ENCODE measurements at places on chromosomes 1 and 21. TPM values are rescaled to one million over a fixed set of nuclear protein-coding genes. Genes with fewer than 3 reads are reported as not detected.

The PSRC1 gene
- 1.9 TPM for total RNA-seq

The CLCNKB gene
- 7.1 TPM for total RNA-seq

The SMCP gene
- not detected for total RNA-seq

The OR2G6 gene
- total RNA-seq = not detected

The RCSD1 gene
- 8.7 TPM for total RNA-seq

The PPP1R8 gene
- 29.2 TPM for total RNA-seq

The GBP6 gene
- total RNA-seq = not detected

The OR10Z1 gene
- not detected for total RNA-seq

The WNT2B gene
- 1.5 TPM for total RNA-seq

The SPRR2E gene
- total RNA-seq = not detected

The OR2L2 gene
- 0.27 TPM for total RNA-seq

The HSD3B1 gene
- not detected for total RNA-seq

The AIM2 gene
- not detected for total RNA-seq

The SPRR5 gene
- not detected for total RNA-seq

The LEPR gene
- total RNA-seq = 13.6 TPM

DNA sequence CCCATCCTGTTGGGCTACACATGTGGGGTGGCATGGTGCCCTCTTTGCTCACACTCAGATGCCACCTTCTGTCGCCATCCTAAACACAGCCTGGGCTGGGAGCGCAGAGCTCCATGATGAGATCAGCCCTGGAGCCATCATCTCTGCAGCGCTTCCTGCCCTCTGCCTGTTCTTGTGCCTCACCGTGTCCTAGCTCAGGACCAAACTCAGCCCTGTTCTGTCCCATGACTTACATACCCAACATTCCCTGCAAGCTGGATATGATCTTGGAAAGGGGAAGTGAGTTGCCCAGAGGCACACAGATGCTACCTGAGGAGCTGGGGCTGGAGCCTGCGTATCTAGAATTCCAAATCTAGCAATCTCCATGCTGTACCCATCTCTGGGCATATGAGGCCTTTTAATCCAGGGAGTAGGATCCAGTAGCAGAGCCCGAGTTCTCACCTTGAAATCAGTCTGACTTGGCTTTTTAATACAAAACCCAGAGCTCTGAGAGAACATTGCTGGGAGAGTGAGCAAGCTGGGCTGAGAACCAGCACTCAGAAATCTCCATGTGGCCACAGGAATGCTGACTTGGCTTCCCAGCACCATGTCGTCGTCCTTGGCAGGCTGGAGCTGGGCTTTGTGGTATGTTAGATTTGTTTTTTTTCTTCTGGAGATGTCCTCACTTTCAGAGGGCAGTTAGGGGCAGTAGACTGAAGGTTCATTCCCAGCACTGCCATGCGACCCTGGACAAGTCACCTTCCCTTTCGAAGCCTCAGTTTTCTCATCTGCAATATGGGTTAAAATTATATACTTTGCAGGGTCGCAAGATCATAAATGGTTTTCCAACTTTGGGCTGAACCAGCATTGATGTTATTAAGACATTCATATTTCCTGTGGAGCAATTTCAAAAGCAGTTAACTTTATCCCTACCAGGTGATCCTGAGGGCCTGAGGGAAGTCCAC lies 2.6 kb downstream of the ALPL start:
- peak; percentile 54 for DNase-seq

DNA sequence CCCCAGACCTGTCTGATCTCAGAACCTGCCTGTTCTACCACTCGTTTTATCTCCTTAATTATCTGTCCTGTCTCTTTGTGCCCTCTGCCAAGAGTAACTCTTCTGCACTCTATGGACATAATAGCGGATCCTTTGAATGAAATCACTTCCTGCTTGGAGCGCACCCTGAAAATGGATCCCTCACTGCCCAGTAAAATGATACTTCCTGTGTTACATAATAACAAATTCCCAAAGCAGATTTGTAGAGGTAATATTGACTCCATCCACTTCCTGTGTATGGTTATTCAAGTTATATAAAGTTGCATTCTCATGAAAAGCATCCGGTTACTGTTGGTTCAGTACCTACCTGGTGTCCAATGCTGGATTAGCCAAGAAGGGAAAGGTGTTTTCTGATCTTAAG lies 246.0 kb downstream of the TRABD2B start:
- no peak for DNase-seq

- no peak for DNase-seq
These were observed 259.7 kb downstream of the RHOU start for GRCh38 chr1:228994676-228995594.

DNA sequence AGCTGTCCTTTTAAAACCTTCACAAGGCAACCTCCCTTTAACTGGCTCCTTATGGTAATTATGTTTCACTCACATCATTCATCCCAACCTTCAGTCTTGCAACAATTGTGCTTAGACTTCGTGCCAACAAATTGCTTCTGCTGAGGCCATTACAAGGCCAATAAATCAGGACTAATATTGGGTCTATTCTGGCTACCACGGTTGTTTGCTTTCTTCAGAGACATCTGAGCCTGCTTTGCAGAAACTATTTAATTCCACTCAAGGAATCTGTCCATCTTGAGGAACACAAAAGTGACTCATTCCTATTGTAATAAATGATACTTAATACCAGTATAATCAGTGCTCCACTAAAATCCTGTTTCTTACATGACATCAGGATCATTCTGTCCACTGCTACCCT lies 2.6 kb upstream of the GSTM4 start:
- DNase-seq = no peak

- no peak for DNase-seq
These were observed 69.7 kb upstream of the SPAG17 start for GRCh38 chr1:118254491-118255425.

DNA sequence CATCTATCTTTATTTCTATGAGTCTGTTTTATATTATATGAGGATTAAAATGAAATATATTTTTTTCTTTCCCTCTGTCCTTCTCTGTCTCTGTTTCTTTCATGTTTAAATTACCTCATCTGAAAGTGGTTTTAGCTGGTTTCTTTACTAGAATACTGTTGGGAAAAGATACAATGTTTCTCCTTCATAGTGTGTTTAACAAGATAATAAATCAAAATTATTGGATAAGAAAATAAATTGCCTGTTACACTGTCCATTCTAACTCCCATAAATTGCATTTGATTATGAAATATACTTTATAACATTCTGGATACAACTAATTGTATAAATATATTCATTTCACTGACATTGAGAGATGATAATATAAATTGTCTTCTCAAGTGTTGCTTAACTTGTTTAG lies 1168.0 kb downstream of the PLA2G4A start:
- no peak for DNase-seq

DNA sequence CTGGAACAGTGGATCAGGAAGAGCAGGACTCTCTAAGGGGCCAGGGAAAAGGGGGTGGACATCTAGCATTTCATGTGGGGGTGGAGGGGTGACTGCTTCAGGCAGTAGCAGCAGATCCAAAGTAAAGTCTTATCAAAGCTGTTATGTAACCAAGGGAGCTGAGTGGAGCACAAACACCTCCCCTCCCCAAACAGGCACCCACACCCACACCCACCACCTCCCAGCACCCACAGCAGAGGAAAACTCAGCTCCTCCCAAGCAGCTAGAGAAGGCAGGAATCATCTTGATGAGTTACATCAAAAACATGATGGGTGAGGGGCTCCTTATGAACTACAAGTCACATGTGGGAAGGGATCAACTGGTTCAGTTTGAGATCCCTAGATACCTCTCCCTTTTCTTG lies 6.0 kb downstream of the DLGAP3 start:
- DNase-seq = no peak

- DNase-seq = no peak
These were observed 179.6 kb downstream of the DHRS3 start for GRCh38 chr1:12438349-12438924.

DNA sequence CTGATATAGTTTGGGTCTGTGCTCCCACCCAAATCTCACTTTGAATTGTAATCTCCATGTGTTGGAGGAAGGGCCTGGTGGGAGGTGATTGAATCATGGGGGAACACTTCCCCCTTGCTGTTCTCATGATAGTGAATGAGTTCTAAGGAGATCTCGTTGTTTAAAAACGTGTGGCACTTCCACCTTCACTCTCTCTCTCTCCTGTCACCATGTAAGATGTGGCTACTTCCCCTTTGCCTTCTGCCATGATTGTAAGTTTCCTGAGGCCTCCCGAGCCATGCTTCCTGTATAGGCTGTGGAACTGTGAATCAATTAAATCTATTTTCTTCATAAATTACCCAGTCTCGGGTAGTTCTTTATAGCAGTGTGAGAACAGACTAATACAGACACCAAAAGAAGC lies 40.4 kb downstream of the FRRS1 start:
- no peak for DNase-seq

- no peak for DNase-seq
These were observed 67.2 kb upstream of the RUNX3 start for GRCh38 chr1:24996983-24997893.

- no peak for DNase-seq
These were observed 90.7 kb upstream of the CSF3R start for GRCh38 chr1:36573445-36573844.

GRCh38 chr1:40425198-40425597 lies 25.1 kb upstream of the ZFP69B start:
- no peak for DNase-seq

DNA sequence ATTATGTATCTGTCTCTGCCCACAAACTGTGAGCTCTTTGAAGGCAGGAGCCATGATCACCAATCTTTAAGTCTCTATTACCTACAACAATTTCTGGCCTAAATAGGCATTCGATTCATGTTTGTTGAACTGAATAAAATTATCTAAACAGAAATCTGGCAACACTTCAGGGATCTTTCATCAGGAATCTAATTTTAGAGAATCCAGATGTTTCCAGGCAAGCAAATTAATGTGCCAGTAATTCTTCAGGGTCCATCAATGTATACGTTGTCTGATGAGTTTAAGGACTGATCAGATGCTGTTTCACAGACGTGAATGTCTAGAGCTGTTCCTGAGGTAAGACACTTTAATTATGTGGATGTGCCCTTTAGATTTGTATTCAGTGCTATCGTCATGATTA lies 524.4 kb downstream of the PTPRC start:
- no peak for DNase-seq

DNA sequence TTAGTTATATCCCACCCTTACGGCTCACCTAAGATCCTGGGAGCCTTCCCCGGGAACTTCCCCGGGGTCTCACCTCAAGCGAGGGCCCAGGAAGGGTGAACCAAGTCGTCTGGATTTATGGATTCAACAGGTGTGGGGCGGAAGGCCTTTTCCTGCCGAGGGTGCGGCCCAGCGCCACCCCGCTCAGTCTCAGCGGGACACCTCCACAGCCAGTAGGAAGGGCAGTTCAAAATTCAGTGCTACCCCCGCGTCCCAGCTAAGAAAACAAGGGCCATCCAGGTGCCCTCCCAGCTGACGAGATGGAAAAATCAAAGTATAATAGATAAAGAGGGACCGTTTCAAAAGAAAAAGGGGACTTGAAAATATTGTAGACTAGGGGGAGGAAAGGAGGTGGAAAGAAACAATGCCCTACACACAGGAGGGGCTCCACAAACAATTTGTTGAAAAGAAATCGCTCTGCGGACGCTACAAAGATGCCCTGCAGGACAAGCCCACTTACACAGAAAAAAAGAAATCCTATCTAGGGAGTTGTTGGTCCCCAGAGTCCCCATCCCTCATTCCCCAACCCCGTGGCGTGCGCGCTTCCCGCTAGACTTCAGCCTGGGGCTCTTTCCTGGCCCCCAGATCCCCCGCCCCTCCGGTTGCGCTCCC lies 1.3 kb downstream of the SLC2A1 start:
- no peak for DNase-seq

DNA sequence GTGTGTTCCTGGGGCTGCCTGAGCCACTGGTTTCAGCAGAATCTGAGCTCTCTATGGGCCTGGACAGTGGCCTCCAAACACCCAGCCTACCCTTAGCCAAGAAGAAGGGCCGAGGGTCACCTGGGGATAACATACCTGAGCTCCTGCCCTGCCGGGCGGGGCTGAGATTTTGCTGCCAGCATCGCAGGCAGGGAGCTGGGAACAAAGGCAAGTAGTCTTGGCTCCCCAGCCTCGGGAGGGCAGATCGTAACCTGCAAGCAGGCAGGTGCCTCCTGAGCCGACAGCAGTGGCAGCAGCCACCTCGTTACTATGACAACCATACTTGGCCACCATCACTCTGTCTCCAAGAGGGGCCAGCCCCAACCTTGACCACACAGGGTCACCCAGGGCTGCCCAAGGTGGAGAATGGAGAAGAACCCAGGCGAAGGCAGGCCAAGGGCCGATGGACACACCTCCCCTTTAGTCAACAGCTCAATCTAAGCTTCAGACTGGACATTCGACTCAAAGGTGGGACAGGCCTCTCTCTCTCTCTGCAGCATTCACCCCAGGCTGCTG lies 54.6 kb downstream of the TOMM20 start:
- peak; percentile 69 for DNase-seq

GRCh38 chr1:176049582-176049981 lies 157.5 kb downstream of the COP1 start:
- no peak for DNase-seq

DNA sequence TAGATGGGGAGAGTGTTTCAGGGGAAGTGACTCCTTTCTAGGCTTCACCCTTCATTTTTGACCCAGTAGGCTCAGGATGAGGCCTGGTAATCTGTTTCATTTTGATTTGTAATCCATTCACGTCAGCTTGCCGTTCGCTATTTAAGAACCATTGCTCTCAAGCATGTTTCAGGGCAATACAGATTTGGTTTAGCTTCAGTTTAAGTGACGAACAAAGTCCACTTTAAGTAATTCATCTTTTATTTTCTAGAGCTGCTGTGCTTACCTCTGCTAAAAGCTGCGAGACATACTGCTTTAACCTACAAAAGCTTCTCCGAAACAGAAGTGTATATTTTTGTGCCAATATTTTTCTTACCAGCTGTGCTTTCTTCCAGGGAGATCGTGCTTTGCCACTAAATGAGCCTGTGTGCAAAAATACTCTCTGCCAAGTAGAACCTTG lies 8.9 kb upstream of the FMO3 start:
- DNase-seq = no peak
